Activated CD8-positive, alpha-beta memory T cell treated with anti-CD3 and anti-CD28 coated beads for 4 hours (primary cell): ENCODE measurements at places on chromosomes 5 and 9.

GRCh38 chr5:101942321-101942882, 353.7 kb downstream of the SLCO4C1 start:
- no peak for DNase-seq

DNA sequence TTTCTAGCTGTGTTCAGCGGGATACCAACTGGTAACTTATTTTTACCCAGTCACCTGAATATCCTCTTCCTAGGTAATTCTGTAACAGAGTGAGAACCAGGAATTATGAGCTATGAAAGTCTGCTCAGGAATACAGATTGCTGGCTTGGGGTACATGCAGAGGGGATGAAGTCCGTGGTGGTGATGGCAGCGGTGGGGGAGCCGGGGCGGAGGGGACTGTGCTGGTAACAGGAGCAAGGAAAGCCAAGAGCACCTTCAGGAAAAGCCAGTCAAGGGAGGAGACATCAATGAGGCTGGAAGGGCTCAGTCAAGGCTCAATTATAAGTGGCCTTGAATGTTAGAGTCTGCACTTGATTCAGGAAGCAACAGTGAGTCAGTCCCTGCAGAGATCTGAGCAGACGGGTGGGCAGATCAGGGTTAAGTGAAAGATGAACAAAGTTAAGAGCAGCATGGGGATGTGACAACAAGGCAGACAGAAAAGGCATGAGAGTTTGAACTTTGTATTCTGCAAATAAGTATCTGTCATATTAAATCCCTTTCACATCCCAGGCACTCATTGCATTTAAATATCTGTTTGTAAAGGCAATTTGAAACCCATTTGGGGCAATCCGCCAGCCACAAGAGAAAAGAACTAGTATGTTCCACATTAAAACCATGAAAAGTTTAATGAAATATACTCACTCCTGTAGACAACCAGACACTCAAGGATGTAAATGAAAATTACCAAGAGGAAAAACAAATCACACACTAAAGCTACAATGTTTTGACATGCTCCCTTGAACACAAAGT, 101.2 kb downstream of the TTC39B start:
- no peak for DNase-seq

GRCh38 chr5:38265546-38266179, 7.3 kb downstream of the EGFLAM start:
- no peak for DNase-seq

GRCh38 chr5:119344231-119344630, 11.6 kb upstream of the TNFAIP8 start:
- no peak for DNase-seq

DNA sequence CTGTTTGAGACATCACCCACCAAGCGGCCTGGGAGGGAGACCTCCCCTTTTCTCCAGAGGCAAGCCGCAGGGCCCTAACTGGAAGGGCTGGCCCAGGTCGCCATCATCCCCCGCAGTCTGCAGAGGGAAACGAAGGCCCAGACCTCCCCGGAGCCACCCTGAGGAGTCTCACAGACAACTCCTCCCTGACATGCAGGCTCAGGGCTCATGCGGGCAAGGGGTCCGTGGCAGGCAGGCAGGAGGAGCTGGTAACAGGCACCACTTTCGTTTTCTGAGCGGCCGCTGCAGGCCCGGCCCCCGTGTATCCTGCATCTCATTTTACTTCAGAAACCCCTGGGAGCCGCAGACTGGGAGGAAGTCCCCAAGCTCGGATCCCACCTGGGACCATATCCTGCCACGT, 192.0 kb upstream of the PPP1R26 start:
- no peak for DNase-seq

- no peak for DNase-seq
Measured at GRCh38 chr5:138033386-138033808, 518 bp upstream of the FAM13B start.
